Colonic mucosa (tissue), 4 donors: ENCODE measurements at places on chromosomes 7 and 10. TPM values are rescaled to one million over a fixed set of nuclear protein-coding genes. Genes with fewer than 3 reads are reported as not detected.

DNA sequence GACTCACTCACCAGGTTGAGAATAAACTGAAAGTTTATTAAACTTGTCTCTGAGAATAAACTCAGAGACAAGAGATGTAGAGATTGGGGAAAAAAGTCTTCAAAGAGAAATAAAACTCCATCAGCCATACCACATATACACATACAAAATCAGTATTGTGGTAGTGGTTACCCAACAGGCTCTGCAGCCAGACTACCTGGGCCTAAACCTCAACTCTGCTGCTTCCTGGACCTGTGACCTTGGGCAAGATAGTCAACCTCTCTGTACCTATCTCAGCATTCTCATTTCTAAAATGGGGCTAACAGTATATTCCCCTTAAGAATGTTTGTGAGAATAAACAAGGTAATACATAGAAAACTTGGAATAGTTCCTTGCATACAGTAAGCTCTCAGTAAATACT lies 15.3 kb downstream of the TPK1 start:
- DNase-seq, result no peak

DNA sequence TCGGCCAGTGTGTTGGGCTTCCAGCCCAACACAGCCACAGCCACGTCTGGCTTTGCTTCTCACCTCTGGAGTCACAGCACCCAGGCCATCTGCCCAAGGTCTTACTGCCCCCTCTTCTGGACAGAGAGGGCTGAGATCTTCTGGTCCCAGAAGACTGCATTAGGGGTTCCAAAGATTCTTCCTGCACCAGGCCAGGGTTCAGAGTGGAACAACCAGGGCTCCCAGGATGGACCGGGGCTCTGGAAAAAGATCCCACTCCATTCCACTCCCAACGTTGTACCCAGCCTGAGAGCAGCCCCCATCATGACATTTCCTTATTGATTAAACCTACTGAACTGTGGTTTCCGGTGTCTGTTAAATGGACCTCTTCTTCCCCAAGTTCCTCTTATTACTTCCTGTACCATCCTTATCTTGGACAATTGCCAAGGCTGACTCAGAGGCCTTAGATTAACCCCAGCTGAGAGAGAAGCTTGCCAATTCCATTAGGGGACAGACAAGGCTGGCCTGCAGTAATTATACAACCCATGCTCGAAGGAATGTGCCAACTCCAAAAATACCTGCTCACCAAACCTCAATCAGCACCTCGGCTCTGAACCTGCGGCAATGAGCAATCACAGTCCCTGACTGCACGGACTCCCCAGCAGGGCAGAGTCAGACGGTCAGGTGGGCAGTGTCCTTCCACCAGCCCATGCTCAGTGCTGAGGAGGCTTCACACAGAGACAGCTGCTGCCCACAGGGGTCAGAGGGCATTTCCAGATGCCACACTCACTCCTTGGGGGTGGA lies 47.9 kb upstream of the NPFFR1 start:
- peak; percentile 64 for DNase-seq

DNA sequence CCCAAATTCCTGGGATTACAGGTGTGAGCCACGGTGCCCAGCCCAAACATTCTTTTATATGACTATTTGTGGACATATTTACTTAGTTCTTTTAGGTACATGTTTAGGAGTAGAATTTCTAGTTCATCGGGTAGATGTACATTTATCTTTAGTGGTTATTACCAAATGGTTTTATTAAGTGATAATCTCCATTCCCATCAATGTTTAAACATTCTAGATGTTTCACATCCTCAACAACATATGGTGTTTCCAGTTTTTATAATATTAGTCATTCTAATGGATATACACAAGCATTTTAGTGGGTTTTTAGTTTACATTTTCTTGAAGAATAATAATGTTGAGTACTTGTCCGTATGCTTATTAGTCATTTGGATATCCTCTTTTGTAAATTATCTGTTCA lies 131.7 kb downstream of the RTKN2 start:
- no peak for DNase-seq

GRCh38 chr7:73768641-73769480 lies 1.2 kb downstream of the CLDN3 start:
- no peak for DNase-seq

DNA sequence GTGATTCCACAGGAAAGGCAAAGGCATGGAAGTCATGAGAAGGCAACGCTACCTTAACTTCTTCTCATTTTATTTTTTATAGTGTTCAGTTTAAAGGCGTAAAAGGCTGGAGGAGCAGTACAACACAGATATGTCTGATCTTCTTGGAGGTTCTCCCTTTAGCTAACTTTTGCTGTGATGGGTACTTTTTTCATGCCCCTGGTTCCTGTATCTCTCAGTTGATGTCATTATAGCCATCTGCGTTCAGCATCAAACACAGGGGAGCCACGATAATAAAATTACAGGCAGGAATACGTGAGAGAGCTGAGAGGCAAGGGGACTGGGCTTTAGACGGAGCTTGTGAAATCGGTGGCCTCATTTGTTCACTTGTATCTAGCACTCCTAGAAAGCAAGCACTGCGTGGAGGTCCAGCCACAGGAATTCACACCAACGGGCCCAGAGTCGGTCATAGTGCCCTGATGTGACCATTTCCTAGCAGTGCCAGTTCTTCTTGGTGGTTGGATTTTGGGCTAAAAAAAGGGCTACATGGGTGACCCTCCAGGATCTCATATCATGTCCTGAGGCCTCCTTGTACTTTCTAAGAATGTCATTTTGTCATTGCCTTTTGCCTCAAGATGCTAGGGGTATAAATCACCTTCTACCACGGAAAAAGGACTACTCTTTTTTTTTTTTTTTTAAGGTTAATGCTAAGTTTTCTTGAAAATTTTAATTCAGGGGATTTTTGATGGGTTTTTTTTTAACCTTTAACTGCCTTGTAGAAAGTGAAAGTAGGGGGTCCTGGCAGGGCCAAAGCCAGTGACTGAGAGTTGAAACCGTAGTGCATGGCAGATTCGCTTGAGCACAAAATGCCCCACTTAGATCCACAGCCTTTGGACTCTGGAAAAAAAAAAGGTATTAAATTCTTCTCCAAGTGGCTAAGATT lies 191.5 kb downstream of the CELF2 start:
- no peak for DNase-seq

DNA sequence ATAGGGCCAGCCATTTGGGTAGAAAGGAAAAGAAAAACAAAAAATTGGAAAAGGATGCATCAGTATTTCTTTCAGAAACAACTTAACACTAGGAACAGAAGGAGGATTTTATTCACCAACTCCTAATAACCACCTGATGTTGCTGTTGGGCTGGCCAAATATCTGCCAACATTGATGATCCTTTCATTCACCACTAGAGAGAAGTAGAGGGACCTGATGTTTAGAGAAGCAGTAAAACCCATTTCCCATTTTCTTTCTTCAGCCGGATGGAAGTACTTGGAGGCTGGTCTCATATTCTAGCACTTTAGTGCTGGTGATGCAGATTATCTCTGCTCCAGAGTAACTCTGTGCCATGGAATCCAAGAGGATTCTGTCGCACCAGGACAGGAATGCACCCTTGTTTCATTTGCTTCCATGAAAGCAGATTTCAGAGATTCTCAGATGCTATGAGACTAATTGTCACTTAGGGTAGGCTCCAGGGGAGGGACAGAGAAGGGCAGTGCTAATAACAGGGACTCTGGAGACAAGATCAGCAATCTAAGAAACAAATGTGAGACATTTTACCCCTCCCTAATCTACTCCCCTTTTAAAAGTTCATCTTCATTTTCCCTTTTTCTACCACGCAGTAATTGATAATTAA lies 3.1 kb downstream of the KLLN start:
- DNase-seq, result no peak

GRCh38 chr10:113846036-113846435 lies 7.8 kb downstream of the DCLRE1A start:
- DNase-seq, result no peak

- DNase-seq, result no peak
Observed at GRCh38 chr7:76340617-76341131, 18.1 kb downstream of the YWHAG start.

GRCh38 chr10:57692255-57692980 lies 575.3 kb downstream of the IPMK start:
- no peak for DNase-seq

DNA sequence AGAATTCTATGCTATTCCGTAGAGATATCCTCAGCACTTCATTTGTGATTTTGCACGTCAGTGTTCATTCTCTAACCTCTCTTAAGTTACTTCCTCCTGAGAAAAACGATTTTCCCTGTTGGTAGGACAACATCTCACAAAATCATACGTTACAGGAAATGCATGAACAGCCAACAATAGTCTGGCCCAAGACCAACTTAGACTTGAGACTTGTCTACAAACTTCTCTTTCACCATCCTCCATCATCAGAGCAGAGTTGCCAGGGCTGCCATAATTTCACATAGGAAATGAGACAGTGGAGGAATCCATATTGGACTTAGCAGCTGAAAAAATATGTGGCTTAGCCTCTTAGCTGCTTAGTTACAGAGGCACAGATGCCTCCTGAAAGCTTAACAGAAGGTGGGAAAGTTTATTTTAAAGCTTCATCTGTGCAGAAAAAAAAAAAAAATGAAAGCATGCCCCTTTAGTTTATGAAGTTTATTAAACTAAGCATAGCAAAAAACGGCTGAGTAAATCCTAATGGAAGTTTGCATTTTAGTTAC lies 222.5 kb upstream of the CACNA2D1 start:
- DNase-seq, result no peak

- DNase-seq, result no peak
Observed at GRCh38 chr7:106871793-106872571, 6.9 kb downstream of the PIK3CG start.

DNA sequence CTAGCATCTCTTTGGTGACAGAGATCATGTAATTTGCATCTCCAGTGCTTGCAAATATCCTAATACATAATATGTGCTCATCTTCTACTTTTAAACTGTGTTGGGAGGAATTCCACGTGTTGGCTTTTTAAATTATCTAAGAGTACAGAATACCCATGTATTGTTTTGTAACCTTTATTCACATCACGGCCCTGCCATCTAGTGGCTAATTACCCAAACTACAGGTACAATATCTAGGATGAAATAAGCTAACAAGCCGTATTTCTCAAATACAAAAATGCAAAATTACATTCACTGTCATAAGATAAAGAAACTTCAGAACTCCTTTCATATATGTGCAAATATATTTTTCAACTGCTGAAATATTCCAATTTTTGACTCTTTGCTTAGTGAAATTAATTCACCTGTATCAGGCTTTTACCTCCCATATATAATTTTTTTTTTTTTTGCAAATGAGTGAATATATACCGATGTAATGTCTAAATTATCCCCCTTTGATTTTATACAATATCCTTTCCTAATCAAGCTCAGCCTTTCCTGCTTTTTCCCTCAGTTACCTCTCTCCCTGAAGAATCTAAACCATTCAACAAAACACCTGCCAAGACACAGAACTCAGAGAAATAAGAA lies 30.3 kb upstream of the LSM8 start:
- DNase-seq, result peak; percentile 36

GRCh38 chr7:142709921-142710320 lies 39.4 kb upstream of the PRSS1 start:
- no peak for DNase-seq

GRCh38 chr7:81068-81925 lies 111.1 kb upstream of the FAM20C start:
- DNase-seq, result no peak

GRCh38 chr7:1045069-1046063 lies 1.0 kb downstream of the GPR146 start:
- no peak for DNase-seq

DNA sequence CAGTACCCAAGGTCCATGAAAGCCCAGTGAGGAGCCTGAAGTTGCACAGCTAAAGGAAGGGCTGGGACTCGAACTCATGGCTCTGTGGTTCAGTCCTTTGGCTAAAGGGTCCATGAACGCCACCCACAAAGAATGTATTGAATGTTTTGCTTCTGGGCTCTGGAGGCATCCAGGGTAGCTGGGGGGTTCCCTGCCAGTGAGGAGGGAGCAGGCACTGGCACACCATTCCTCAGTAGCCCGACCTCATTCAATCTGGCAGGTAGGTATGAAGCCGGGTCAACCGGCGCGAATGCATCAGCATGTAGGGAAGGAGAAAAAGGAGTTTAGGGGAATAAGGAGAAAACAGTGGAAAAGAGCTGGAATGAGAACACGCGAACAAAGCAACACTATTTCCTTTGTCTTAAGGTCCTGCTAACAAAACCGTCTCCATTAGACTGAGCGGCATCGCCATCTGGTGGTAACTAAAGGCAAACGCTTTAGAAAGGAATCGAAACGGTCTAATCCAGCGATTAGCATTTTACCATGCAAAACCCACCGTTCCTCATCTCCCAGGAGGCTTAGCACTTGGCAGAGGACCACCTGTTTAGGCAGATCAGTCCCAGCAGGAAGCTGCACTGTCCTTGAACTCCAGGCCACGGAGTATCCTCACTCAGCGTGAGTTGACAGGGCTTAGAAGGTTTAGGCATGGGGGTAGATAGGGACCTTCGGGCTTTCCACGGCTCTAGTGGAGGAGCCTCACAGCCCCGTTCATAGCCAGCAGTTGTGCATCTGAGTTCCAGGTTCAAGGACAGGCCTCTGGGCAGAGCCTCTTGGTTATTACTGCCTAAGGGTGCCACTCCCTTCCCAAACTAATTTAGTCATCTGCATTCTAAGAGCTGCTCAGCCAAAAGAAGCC lies 122.8 kb downstream of the UBE2H start:
- peak; percentile 60 for DNase-seq

- DNase-seq, result no peak
Observed at GRCh38 chr10:49834976-49835375, 72.9 kb upstream of the OGDHL start.

DNA sequence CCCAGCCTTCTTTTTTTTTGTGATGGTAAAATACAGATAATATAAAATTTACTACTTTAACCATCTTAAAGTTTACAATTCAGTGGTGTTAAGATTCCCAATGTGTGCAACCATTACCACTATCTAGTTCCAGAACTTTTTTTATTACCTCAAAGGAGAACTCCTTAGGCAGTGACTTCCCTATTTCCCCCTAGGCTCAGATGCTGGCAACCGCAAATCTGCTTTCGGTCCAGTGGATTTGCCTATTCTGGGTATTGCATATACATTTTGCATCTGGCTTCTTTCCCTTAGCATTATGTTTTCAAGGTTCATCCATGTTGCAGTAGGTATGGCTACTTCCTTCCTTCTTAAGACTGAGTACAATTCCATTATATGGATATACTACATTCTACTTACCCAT lies 56.5 kb downstream of the AFAP1L2 start:
- no peak for DNase-seq

- no peak for DNase-seq
Observed at GRCh38 chr10:96041146-96041545, 2.2 kb upstream of the CCNJ start.

DNA sequence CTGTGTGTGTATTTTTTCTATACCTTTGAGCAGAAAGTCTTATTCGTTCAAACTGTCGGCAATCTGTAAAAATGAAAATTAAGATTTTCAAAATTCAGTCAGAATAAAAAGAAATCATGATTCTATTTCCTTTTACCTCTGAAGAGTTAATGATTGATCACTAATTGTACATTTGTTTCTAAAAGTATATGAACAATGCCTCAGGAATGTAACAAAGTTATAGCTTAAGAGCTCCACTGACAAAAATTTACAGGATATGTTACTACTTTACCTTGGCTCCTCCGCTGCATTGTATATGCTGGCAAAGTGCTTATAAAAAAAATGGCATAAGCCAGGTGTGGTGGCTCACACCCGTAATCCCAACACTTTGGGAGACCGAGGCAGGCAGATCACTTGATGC lies 225.7 kb downstream of the VTI1A start:
- no peak for DNase-seq

PNLIPRP3 gene
- not detected for total RNA-seq

CYP2C19 gene
- 0.16 TPM for total RNA-seq

SPAG6 gene
- not detected for total RNA-seq

KIN gene
- 10.9 TPM for total RNA-seq

LIPK gene
- total RNA-seq, result not detected

SPDYE9 gene
- not detected for total RNA-seq

HNRNPH3 gene
- 74.4 TPM for total RNA-seq

KEL gene
- total RNA-seq, result 0.77 TPM

ZNF282 gene
- total RNA-seq, result 24.1 TPM
